ENCODE measurements at places on chromosomes 6 and 20. TPM values are rescaled to one million over a fixed set of nuclear protein-coding genes. Genes with fewer than 3 reads are reported as not detected.

DNA sequence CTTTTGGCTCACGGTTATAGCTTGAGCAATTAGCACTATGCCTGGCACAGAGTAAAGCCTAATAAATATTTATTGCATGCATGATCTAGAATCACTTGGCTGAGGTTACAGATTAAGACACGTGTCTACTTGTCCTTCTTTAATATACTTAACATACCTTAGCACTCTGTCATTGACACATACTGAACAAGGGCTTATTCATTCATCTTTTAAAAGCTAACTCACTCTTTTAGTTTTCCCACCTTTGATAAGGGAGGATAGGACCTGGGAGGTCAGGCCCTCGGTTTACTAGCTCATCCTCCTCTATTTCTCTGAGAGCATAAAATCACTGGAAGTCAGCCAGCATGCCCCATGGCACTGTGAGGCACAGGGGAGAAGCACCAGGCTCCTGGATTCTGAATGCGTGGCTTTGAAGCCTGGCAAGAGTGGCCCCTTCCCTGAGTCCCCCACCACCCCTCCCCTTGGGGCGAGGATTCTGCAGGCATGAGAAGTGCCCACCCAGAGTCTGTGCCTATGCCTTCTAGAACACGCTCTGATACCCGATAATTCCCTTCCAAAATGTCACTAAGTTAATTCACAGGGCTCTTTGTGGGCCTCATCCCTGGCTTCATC lies 11.2 kb downstream of the ZCCHC3 start:
- no peak for DNase-seq

The CLPSL1 gene
- not detected for total RNA-seq

The RIMS1 gene
- total RNA-seq, result not detected

DNA sequence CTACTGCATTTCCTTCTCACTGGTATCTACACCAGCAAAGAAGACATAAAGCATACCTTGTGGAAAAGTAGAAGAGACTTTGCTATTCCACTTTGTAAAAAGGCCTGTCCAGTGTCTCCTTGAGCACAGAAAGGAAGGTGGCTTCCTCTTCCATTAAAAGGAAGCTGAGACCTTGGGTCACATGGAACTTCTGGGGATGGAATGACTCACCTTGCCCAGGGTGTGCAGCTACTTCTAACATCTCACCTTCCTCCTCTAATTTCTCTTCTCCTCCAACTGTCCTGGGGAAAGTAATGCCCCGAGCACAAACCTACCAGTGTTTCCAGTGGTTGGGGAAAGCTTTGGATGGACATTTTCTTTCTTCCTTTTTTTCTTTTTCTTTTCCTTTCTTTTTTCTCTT lies 848.8 kb upstream of the MAP3K7 start:
- DNase-seq, result no peak

GRCh38 chr20:41234041-41234440 lies 83.5 kb downstream of the ZHX3 start:
- no peak for DNase-seq

DNA sequence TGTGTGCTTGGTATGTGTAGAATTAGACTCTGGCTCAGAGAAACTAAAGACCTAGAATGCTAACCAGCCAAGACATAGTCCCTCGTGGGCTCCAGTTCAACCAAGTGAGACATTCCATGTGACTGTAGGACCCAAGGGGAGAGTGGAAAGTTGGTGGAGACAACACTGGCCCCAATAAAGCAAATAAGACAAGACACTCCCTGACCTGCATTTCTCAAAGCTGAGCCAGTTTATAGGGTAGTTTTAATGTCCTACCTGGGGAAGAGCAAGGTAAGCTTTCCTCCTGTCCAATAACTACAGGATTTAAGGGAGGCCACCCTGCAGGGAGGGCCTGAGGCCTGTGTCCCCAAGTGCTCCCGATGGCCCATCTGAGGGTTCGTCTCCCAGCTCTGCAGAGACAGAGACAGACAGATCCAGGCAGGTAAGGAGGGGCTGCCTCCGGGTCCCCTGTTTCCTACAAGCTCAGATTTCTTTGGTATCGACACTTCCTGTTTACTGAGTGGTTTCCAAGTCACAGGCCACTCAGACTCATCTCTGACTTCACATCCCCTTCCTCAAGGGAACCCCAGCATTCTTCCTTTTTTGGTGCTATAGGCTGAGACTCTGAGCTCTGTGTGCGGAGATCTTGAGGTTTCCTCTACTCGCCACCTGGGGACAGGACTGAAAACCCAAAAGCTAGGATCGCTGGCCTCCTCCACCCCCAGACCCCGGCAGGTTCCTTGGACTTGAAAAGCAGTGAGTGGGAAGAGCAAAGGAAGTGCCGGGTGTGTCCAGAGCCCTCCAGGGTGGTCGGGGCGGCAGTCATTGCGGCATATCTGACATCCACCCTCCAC lies 92.4 kb downstream of the PRND start:
- DNase-seq, result no peak

GRCh38 chr20:37363221-37364012 lies 17.5 kb downstream of the SRC start:
- DNase-seq, result no peak

DNA sequence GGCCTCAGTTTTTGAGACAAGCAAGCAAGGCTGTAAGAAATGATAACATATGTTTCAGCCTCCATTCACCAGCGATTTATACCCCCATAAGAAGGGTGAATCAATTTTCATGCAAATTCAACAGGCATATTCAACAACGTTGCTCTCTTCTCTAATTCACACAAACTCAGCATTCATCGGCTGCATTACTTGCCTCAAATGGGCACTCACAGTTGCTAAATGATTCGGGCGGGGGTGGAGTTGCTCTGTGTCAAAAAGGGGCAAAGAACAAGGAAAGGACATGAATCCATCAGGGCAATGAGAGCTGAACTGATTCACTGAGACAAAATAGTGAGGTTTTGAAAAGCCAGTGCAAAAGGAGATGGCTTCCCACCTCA lies 9.0 kb downstream of the MOXD1 start:
- no peak for DNase-seq

DNA sequence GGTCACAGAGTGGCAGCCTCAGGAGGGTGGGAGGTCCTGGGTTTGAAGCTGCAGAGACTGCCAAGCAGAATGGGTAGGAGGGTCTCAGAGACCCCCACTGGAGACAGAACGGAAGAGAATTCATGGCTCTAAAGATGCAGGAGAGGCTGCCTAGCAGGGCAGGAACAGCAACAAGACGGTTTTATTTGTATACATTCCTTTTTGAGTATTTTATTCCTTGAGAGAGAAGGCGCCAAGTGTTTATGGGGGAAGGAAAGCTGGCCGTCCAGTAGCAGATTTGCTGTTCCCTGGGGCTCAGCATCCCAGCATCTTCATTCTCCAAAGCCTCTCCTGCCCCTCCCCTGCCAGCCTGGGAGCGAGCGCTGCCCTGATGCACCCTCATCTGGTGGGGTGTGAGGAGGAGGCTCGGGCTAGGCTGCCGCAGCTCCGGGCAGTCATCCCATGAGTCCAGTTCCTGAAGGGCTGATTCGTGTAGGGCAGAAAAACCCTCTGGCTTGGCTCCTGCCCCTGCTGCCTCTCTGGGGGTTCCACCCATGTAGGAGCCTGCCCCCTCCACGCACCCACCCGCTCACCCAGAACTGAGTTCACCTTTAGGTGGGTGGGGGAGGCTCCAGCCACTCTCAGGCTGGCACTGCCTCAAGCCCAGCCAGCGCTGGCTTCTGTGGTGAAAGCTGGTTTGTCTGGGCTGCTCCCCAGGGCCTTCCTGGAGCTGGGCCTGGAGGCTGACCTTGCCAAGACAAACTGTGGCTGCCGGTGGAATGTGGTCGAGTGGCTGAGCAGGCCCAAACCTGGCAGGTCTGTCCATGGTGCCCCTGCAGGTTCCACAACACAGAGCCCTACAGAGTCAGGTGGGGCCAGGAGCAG lies 32.4 kb downstream of the CPXM1 start:
- no peak for DNase-seq

The RAET1G gene
- total RNA-seq, result not detected

DNA sequence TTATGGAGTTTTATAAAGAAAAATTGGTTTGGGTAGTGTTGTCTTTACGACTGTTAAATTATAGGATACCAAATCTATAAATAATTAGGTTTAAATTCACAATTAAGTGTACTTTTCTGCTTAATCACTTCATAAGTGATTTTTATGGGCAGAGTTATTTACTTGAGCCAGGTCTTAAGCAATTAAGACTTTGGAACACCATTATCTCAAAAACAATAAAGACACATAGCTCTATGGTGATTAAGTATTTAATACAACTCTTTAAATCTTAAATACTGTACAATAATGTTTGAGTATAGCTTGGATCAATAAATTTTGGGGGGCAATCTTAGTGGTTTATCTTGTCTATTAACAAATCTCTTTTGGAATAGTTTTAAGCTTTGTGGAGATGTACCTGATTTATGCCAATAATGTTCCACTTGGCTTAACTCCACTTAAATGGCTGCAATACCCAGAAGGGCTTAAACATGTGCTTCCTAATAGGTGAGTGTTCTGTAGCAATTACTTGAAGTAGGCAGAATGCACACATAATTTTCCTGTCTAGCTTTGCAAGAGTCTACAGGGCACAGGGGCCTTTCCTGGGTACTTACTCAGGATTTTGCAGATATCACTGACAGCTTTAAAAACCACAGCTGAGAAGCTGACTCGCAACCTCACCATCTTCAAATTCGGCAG lies 7.5 kb downstream of the FERMT1 start:
- no peak for DNase-seq

DNA sequence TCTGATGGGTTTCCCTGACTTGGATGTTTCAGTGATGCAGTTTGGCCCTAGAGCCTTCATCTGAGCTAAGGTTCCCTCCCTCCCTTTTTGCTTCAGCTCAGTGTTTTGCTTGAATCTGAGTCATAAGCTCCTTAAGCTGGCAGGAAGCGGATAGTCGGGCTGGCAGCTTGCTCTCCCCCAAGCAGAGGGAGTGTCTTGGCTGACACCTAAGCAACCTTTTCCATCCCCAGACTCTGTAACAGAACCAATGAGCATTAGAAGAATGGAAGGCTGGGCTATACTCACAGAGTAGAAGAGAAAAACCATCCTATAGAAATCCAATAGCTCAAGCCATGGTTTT lies 98.3 kb downstream of the HAO1 start:
- peak; percentile 57 for DNase-seq

The DEFB110 gene
- total RNA-seq, result not detected

- DNase-seq, result no peak
Measured at GRCh38 chr20:39645131-39645530, 683.0 kb downstream of the DHX35 start.

DNA sequence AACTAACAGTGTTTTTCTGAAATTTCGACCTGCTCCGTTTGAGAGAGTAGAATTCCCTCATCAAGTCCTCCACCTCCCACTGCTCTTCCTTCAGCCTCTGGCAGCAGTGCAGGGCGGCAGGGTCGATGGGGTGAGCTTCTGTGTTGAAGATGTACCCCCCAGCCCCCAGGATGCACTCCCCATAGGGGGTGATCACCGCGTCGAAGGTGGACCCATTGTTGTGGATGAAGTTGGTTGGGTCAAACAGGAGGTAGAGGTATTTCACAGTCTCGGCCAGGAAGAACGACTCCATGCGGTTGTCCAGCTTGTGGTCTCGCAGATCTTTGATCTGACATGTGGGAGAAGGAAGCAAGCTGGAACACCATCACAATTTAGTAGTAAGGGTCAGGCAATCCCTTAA lies 23.0 kb upstream of the TRPC4AP start:
- no peak for DNase-seq

The PLN gene
- not detected for total RNA-seq

DNA sequence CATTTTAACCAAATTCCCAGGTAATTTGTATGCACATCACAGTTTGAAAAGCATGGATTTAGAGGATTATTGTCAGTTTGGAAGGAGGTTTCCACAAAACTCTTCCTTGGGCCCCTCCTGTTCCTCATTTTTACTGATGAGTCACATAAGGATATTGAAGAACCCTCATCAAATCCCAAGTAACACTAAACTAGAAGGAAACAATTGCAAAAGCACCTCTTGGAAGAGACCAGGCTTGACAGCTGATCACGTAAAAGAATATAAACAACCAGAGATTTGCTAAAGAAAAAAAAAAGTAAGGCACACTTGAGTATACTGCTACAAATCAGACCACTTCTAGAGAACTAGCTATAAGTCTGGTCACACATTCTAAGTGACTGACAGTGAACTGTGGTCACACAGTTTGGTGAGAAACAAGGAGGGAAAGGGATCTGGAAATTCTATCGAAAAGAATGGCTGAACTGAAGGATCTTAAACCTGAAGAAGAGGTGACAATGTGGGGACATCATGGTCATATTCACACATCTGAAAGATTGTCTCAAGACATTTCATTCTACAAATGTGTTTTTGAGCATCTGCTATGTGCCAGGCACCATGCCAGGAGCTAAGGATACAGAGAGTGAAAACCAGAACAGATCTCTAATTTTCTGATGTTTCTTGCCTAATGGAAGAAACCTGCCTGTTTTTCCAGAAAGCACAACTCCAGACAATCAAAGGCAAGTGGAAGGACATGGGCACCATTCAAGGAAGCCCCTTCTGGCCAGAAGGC lies 24.1 kb downstream of the ZHX3 start:
- DNase-seq, result no peak

DNA sequence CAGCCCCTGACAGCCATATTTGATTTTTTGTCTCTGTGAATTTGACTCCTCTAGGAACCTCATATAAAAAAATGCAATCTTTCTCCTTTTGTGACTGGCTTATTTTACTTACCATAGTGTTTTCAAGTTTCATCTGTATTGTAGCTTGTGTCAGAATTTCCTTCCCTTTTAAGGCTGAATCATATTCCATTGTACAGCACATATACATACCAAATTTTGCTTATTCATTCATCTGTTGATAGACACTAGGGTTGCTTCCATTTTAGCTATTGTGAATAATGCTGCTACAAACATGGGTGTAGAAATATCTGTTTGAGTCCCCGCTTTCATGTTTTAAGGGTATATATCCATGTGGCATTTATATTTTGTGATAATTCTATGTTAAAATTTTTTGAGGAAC lies 49.2 kb upstream of the RNF217 start:
- DNase-seq, result no peak

The ESR1 gene
- not detected for total RNA-seq

Data from Caki2 (cell line).